ENCODE measurements at places on chromosomes 13 and 19. TPM values are rescaled to one million over a fixed set of nuclear protein-coding genes. Genes with fewer than 3 reads are reported as not detected.

Gene TEKTIP1
- total RNA-seq = not detected

Gene GGN
- total RNA-seq = 0.18 TPM

Gene ERFL
- under 0.01 TPM for total RNA-seq

Gene DACH1
- total RNA-seq = 4.0 TPM

Gene C13orf42
- not detected for total RNA-seq

Gene PTPRH
- 1.3 TPM for total RNA-seq

Gene TPTE2
- total RNA-seq = not detected

Gene CPAMD8
- total RNA-seq = 0.18 TPM

Gene DAND5
- not detected for total RNA-seq

Gene RNF17
- total RNA-seq = not detected

Gene CD209
- total RNA-seq = not detected

Gene ADM5
- 0.47 TPM for total RNA-seq

Gene ADGRE3
- not detected for total RNA-seq

Gene ZNF112
- 6.1 TPM for total RNA-seq

Gene GNA15
- total RNA-seq = not detected

Gene OR7E24
- not detected for total RNA-seq

Gene DNAAF3
- 0.47 TPM for total RNA-seq

Gene VAV1
- total RNA-seq = not detected

Gene ATP4A
- not detected for total RNA-seq

Gene LRRC8E
- 1.6 TPM for total RNA-seq

Gene ACP7
- total RNA-seq = not detected

Gene PSG3
- not detected for total RNA-seq

Gene OR10H1
- not detected for total RNA-seq

Gene ZNF439
- 2.6 TPM for total RNA-seq

Gene SERPINE3
- total RNA-seq = not detected

Gene THSD8
- total RNA-seq = not detected

Gene ZNF627
- 18.7 TPM for total RNA-seq

Gene MEX3D
- 70.2 TPM for total RNA-seq

Gene ZNF317
- total RNA-seq = 12.8 TPM

Gene GRIK5
- 0.18 TPM for total RNA-seq

Gene CCDC106
- total RNA-seq = 6.6 TPM

Gene ZNF560
- 0.47 TPM for total RNA-seq

Gene KLF5
- total RNA-seq = 0.66 TPM

Gene ZNF568
- total RNA-seq = 17.7 TPM

Gene SYNE4
- total RNA-seq = not detected

Gene KLK4
- not detected for total RNA-seq

Gene AZU1
- total RNA-seq = not detected

Gene LILRB4
- total RNA-seq = not detected

Measured in endothelial cell of coronary artery (primary cell).